Central memory CD4-positive, alpha-beta T cell (primary cell): ENCODE measurements at places on chromosomes 16 and 17.

- DNase-seq = no peak
Measured at GRCh38 chr16:546909-547770, 13.1 kb upstream of the PRR35 start.

GRCh38 chr17:35726953-35727460, 4.4 kb upstream of the RASL10B start:
- no peak for DNase-seq

DNA sequence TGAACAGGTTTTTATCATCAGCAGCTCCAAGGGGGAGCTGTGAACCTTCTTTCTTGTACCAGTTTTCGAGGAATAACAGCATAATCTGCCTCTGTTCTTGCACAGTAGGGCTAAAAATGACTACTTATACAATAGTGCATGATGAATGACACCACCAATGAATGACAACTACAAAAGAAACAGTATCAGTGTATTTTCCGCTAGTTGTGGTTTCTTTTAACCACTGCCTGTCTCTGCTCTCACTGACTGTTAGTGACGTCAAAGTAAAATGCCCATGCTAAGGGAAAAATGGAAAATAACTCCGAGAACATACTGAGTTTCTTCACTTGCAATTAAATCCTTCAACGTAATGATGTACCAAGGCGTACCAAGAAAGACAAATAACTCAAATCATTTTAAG, 294.9 kb downstream of the MAP2K6 start:
- DNase-seq = no peak

DNA sequence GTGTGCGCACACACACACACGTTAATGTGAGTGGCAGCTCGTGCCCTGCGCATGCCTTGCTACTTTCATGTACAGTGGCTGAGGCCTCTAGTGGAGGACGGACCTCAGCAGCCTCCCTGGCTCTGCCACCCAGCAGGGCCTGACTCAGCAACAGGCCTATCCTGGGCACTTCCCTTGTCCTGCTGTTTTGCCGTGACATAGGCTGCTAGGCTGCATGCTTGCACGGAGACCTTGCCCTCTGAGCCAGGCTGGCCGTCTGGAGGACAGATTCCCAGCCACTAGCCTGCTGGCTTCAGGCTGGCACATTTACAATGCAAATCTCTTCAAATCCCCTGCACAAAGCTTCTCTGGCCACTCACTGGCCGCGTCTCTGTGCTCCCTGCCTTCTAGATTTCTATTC, 9.5 kb downstream of the RNF213 start:
- DNase-seq = no peak

- no peak for DNase-seq
Measured at GRCh38 chr17:57164814-57165213, 79.8 kb downstream of the AKAP1 start.
